ENCODE measurements at places on chromosomes 6 and 20.

- no peak for DNase-seq
These were observed 21.9 kb downstream of the MEP1A start for GRCh38 chr6:46815130-46815529.

- no peak for DNase-seq
These were observed 374.3 kb upstream of the GJE1 start for GRCh38 chr6:141758430-141758829.

DNA sequence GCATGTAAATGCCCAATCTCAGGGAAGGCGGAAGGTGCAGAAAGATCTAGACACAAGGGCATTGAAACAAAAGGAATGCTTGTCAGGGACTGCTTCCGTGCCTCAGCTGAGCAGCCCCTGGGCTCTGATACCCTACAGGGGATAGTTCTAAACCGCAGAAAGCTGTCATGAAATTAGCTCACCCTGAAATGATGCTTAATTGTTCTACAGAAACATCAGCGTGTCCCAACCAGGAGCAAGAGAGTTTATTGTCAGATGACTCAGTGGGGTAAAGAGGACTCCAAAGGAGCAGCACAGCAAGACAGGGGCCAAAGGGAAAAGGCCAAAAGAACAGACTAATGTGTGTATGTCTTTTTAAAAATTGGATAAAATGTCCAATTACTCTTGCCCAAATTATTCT, 258.4 kb upstream of the JARID2 start:
- no peak for DNase-seq

GRCh38 chr6:24947636-24948035, 11.9 kb upstream of the RIPOR2 start:
- DNase-seq = no peak

DNA sequence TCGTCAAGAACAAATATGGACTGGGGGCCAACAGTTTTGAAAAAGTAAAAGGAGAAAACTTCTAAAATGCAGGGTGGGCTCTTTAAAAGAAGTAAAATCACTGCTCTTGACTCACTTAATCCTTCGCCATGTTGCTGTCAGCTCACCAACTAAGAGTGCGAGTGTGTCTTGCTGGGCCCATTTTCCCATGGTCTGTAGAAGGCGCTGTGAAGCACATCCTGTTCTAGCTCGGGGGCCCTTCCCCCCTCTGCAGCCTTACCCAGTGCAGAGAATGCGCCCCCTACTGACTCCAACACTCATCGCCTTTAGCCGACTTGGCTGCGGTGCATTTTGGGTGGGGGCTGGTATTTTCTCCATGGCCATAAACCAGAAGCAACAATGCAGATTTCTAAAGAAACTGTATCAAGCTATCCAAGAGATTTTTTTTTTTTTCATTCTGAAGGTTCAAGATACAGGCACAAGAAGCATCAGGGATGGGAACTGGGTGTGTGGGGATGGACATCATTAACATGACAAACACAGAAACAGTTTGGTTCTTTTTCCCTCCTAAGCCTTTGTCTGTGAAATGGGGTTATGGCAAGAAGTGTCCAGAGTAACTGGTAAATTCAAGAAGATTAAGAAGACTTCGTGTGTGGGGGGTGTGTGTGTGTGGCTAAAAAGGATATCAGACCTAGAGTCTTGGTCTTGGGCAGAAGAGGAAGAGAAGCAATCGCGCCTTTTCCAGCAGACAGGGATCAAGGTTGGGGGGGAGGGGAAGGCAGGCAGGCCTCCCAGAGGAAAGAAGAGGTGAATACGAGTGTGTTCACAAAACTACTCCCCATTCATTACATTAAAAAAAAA, 1.7 kb downstream of the ADNP start:
- peak; percentile 89 for DNase-seq

- peak; percentile 76 for DNase-seq
These were observed 19.2 kb upstream of the FAM83C start for GRCh38 chr20:35311409-35311808.

- no peak for DNase-seq
These were observed 44.6 kb downstream of the ALDH5A1 start for GRCh38 chr6:24539416-24539815.

- DNase-seq = no peak
These were observed 415.9 kb downstream of the CD83 start for GRCh38 chr6:14533446-14533845.
